Neural progenitor cell (in vitro differentiated cells): ENCODE measurements at places on chromosomes 12 and 14. TPM values are rescaled to one million over a fixed set of nuclear protein-coding genes. Genes with fewer than 3 reads are reported as not detected.
A peak's percentile ranks its signal among the peaks of the same experiment; 100 is the strongest.

- H3K4me3 ChIP-seq = no peak overlapping the region
- no peaks in the 10 kb centered on the region for H3K36me3 ChIP-seq
- no peak overlapping the region for H3K27ac ChIP-seq
Observed at GRCh38 chr12:80235944-80236343, 136.6 kb downstream of the OTOGL start.

DNA sequence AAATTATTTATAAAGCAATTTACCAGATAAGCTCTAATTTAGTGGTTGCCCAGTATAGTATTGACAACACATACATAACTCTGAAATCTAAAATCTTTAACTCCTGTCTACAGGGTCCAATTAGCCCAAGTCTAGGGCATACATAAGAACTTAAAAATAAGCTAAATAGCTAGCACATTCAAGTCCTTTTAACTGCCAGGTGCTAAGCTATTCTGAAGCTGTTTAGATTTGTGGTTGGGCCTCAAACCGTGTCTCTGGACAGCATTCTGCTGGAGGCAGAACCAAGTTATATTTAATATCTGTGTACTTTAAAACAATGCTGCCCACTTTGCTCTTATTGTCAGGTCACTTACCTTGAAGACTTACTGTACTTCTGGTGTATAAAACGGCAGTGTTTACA, 19.0 kb downstream of the RPS6KA5 start:
- no peak for DNase-seq
- peaks cover 2% of the 10 kb centered on the region for H3K4me1 ChIP-seq
- H3K27ac ChIP-seq = no peak overlapping the region
- H3K4me3 ChIP-seq = no peak overlapping the region
- no peaks in the 10 kb centered on the region for H3K36me3 ChIP-seq

DNA sequence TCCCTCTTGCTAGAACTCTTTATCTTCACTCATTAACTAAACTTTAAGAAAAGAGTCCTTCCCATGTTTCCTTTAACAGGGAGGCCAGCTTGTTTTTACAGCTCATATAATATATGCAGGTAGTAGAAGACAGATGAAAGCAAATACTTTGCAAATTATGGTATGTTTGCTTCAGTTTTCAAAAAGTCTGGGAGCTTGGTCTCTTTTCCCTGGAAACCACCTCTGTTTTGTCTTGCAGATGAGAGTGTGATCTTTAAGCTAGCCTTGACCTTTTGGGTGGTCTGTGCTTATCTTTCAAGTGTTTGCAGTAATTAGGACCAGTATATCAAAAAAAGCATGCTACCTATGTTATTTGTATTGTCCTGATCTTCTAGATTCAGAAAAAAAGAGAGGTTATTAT, 62.7 kb downstream of the ERC1 start:
- H3K27me3 ChIP-seq = no peaks in the 10 kb centered on the region
- no peak for DNase-seq
- H3K4me3 ChIP-seq = no peak overlapping the region
- H3K4me1 ChIP-seq = peaks cover 40% of the 10 kb centered on the region

GRCh38 chr12:6113691-6114475, 10.6 kb downstream of the VWF start:
- H3K4me3 ChIP-seq = no peak overlapping the region
- H3K27ac ChIP-seq = no peak overlapping the region
- H3K36me3 ChIP-seq = no peaks in the 10 kb centered on the region
- H3K4me1 ChIP-seq = no peaks in the 10 kb centered on the region
- DNase-seq = no peak

DNA sequence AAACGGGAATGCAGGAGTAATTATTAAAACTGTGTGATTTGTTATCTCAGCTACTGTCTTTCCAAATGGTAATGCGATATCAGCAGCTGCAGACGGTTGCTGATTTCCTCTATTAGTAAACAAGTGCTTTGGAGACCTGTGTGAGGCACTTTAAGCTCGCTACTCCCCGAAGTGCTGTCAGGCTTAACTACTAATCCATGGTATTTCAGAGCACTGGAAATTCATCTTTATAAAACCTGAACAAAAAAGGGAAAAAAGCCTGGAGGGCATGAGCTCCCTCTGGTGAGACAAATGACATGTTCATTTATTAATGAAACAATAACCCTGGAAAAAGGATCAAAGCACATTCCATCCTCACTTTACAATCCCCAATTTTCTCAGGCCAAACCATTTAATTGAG, 143.6 kb upstream of the OTX2 start:
- no peaks in the 10 kb centered on the region for H3K36me3 ChIP-seq
- peak; percentile 48 for DNase-seq
- H3K27ac ChIP-seq = no peak overlapping the region
- H3K27me3 ChIP-seq = no peaks in the 10 kb centered on the region
- peaks cover 33% of the 10 kb centered on the region for H3K4me1 ChIP-seq

DNA sequence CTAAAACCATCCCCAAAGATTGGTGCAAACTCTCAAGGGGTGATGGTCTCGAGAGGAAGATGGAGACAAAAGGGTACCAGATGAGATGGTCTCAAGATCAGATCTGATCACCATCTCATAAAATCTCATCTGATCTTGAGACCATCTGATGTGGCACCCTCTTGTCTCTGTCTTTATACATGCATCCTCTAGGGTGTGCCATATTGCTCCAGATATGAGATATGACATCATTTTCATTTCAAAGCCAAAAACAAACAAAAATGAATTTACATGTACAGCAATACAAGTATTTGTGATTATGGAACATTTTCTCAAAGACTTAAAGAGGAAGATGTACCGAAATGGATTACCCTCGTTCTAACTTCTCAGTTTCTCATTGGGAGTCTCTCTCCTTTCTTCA, 787.2 kb downstream of the GALC start:
- no peaks in the 10 kb centered on the region for H3K27me3 ChIP-seq
- DNase-seq = no peak

DNA sequence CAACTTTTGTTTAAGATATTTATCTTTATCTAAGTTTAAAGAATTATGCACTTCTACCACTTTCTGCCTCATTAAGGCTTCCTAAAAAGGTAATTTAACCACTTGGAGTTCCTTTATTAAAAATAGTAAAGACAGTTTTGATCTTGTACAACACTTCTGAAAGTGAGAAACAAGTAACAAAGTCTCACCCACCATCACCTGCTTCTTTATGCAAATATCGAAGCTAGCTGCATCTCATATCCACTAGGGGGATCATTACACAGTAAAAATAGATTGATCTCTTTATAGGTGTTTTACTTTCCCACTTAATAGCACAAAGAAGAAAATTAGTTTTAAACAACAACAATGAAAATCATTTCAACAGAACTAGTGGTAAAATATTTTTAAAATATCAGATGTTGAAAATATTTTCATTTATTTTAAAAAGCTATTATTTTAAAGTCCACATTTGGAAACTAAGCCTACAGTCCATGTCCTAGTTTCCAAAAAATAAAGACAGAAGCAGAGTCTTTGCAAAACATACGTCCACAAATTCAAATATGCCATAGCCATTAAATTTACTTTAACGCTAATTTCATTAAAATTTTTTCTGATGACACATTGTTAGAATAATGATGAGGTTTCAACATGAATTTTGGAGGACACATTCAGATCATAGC, 160.0 kb upstream of the SOX5 start:
- peaks cover 39% of the 10 kb centered on the region for H3K4me1 ChIP-seq
- H3K4me3 ChIP-seq = no peak overlapping the region
- peak; percentile 47 for DNase-seq
- H3K27ac ChIP-seq = no peak overlapping the region
- no peaks in the 10 kb centered on the region for H3K36me3 ChIP-seq
- no peaks in the 10 kb centered on the region for H3K27me3 ChIP-seq

- no peaks in the 10 kb centered on the region for H3K36me3 ChIP-seq
- peaks cover 55% of the 10 kb centered on the region for H3K27me3 ChIP-seq
- no peak overlapping the region for H3K27ac ChIP-seq
- peak; percentile 69 for DNase-seq
Observed at GRCh38 chr14:103121846-103122584, 1.2 kb upstream of the TNFAIP2 start.

The KRT72 gene
- not detected in 2 replicates for total RNA-seq

The SLC5A8 gene
- not detected in 2 replicates for total RNA-seq

The PAH gene
- total RNA-seq = 0.06 and 0.07 TPM in 2 replicates
